Heart right ventricle (tissue), 16 donors: ENCODE measurements at places on chromosomes 2 and 18. TPM values are rescaled to one million over a fixed set of nuclear protein-coding genes. Genes with fewer than 3 reads are reported as not detected.

WIPF1 gene
- 48.1 TPM for total RNA-seq

TUBA3E gene
- total RNA-seq = 109 TPM

- DNase-seq = no peak
Observed at GRCh38 chr2:47422560-47422959, 19.6 kb downstream of the MSH2 start.

GRCh38 chr2:46193356-46193755, 103.9 kb upstream of the EPAS1 start:
- no peak for DNase-seq

DNA sequence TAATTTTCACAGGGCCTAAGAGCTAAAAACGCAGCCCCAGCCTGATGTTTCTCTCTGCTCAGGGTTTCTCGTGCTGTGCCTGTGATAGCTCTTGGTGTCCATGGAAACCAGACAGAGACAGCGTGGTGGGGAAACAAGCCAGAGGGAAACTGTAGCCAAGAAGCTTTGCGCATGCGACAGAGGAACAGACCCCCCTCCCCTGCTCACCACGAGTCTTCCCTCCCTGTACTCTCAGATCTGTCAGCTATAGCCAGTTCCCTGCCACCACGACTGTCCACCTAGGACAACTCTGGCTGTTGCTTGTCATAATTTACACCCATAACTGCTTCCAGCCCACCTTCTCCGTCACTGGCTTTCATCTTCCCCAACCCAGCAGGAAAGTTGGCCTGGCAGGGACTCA, 13.2 kb upstream of the DNAJC27 start:
- peak; percentile 36 for DNase-seq

- DNase-seq = no peak
Observed at GRCh38 chr18:39318008-39318407, 1752.4 kb upstream of the CELF4 start.

PDE1A gene
- total RNA-seq = 18.5 TPM

- DNase-seq = peak; percentile 48
Observed at GRCh38 chr2:219175928-219176817, 552 bp downstream of the CNPPD1 start.

ARHGAP15 gene
- 7.1 TPM for total RNA-seq

- DNase-seq = no peak
Observed at GRCh38 chr2:43406651-43407279, 180.4 kb upstream of the ZFP36L2 start.

EVA1A gene
- total RNA-seq = 0.57 TPM

- DNase-seq = no peak
Observed at GRCh38 chr2:160575368-160575767, 81.8 kb upstream of the RBMS1 start.

GRCh38 chr18:11104307-11104706, 45.1 kb downstream of the PIEZO2 start:
- no peak for DNase-seq

LRRC30 gene
- not detected for total RNA-seq

TMEM178A gene
- 4.8 TPM for total RNA-seq

- DNase-seq = no peak
Observed at GRCh38 chr18:38805256-38805655, 1239.7 kb upstream of the CELF4 start.

DNA sequence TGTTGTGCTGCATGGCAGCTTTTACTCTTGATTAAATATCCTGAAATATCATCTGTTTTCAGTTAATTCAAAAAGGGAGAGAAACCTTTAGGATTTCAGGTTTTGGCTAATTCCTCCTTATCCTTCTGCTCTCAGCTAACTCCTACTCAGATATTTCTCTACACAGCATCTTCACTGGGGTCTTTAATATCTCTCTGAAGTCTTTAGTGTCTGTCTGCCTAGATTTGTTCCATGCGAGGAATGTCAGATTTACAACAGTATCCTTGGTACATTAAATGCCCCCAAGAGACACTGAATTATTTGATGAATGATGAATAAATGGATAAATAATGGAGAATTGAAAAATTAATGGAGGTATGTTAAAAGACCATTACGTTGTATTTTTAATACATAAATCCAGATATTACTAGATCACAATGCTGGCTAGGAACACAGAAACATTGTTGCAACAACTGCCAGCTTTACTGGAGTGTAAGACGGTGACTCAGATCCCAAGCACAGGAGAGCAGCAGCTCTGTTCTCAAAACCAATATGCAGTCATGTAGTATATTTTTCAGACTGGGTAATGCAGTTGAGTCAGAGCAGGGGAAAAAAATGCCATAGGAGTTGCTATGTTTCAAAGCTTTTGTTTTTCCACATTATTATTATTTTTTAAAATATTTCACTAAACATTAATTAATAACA, 388.0 kb upstream of the SYT4 start:
- DNase-seq = no peak

MALL gene
- total RNA-seq = 17.4 TPM

GPAT2 gene
- 5.4 TPM for total RNA-seq

GRCh38 chr2:186827411-186827810, 21.6 kb downstream of the ZSWIM2 start:
- DNase-seq = no peak

GRCh38 chr2:221490506-221491060, 81.5 kb downstream of the EPHA4 start:
- no peak for DNase-seq

GRCh38 chr2:98909317-98910211, 26.5 kb downstream of the CRACDL start:
- peak; percentile 15 for DNase-seq

CNDP1 gene
- total RNA-seq = 0.11 TPM
